ENCODE measurements at places on chromosomes 2 and 18. TPM values are rescaled to one million over a fixed set of nuclear protein-coding genes. Genes with fewer than 3 reads are reported as not detected.
A peak's percentile ranks its signal among the peaks of the same experiment; 100 is the strongest.

NPHP1 gene
- polyA plus RNA-seq: not detected

DQX1 gene
- polyA plus RNA-seq: not detected

TFCP2L1 gene
- 0.02 TPM for polyA plus RNA-seq

ANTXR1 gene
- polyA plus RNA-seq: not detected

KCNS3 gene
- not detected for polyA plus RNA-seq

SFTPB gene
- polyA plus RNA-seq: not detected

ARL6IP6 gene
- 23.5 TPM for polyA plus RNA-seq

GRCh38 chr2:237065071-237065377, 20.7 kb upstream of the COPS8 start:
- DNase-seq: no peak

DNA sequence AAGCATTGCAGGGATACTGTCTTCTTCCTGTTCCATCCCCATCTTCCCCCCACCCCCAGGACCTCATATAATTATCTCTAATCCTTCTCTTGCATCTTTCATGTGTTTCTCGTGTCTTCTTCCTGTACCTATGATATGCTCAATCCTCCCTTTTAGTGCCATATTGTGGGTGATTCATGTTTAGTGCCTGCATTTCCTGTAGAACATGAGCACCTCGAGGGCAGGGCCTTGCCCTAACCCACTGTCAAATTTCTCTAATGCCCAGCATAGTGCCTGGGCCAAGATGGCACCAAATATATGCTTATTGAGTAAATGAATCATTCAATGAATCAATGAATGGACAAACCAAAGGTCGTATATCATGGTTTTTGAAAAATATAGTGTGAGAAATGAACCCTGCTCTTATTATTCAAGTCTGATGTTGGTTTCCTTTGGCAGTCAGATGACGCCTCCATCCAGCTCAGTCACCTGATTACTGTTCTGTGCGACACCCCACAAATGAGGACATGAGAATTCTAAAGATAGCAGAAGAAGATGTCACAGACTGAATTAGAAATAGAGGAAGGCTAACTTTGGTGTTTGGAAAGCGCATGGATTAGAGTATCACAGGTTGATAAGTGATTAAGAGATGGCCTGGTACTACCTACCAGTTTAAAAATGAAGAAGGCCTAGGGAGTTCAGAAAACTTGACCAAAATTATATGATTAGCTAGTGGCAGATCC, 278.4 kb downstream of the PRKCE start:
- DNase-seq: no peak

- no peak for DNase-seq
These were observed 101.4 kb downstream of the NFATC1 start for GRCh38 chr18:79496978-79497637.

- DNase-seq: no peak
These were observed 21.7 kb upstream of the LCLAT1 start for GRCh38 chr2:30425326-30425725.

- peak; percentile 29 for DNase-seq
These were observed 19.5 kb downstream of the G6PC2 start for GRCh38 chr2:168920504-168921157.

- no peak for DNase-seq
These were observed 41.6 kb downstream of the ARHGEF4 start for GRCh38 chr2:130878316-130878715.

DNA sequence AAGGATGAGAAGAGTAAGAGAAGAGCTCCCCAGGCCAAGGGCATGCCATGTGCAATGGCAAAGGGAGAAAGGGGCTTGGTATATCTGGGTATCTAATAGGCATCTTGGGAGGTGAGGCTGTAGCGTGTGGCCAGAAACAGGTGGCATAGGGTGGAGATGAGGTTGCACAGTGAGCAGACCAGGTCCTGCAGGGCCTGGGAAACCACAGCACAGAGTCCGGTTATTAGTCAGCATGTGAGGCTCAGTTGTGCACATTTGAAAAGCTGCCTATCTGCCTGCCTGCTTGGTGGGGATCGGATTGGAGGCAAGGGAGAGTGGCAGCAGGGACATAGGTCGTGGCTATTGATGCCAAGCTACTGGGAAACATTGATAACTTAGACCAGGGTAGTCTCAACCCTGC, 190.6 kb downstream of the TPGS2 start:
- no peak for DNase-seq

- DNase-seq: no peak
These were observed 226.2 kb downstream of the TPGS2 start for GRCh38 chr18:36602620-36603019.

- DNase-seq: no peak
These were observed 29.4 kb downstream of the KIF1A start for GRCh38 chr2:240790370-240791220.

GRCh38 chr2:147759536-147759935, 85.3 kb upstream of the ACVR2A start:
- no peak for DNase-seq

DNA sequence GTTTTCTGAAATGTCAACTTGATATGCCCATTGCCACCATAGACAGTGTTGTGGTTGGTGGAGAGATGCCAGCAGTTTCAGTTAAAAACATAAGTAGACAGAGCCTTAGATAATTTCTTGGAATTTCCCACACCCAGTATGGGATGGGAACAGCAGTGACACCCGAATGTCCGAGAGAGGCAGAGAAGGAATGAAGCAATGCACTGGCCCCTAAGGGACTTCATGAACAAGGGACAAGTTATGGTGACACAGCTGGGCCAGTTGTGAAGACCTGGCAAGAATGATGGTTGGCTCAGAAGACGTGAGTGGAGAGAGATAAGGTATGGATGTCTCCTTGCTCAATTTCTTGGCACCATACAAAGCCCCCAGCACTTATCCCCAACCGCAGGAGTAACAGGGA, 165.2 kb upstream of the APCDD1 start:
- DNase-seq: no peak

GRCh38 chr2:174184504-174184903, 63.8 kb downstream of the OLA1 start:
- DNase-seq: no peak

GRCh38 chr2:226037526-226037925, 638.0 kb downstream of the NYAP2 start:
- DNase-seq: no peak

DNA sequence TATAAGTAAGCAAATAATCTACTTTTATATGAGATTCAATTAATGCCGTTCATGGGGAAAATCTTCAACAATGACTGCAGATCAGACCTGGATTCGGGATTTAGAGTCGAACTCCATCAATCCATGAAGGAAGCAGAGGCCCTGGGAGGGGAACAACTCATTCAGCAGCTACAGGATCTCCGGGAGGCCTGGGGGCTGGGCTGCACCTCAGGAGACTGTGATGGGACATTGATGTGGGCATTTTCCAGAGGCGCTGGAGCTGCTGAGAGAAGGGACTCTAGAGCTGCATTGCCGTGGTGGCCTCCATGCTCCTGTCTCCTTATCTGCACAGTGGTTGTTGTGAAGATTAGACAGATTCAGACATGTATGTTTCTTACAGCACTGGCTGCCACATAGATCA, 76.9 kb downstream of the MYT1L start:
- DNase-seq: no peak

DNA sequence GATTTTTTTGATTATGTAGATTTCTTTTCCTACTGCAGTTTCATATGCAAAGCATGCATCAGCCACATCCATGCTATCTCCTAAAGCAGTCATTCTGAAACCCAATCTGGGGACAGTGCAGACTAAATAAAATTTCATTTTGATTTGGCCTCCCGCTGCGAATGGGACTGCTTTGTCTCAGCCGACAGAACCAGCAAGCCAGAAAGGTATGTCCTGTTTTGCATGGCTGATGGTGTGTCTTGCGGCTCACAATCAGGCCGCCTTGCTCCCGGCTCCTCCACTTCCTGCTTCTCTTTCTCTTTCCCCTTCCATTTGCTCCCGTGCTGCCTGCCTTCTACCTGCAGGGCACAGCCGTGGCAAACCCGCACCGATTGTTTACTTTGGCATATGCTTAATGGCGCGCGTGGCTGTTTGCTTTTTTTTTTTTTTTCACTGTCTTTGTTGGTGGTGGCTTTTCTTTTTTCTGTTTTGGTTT, 419.6 kb upstream of the POU3F3 start:
- no peak for DNase-seq

GRCh38 chr2:123518367-123518766, 506.7 kb upstream of the CNTNAP5 start:
- DNase-seq: no peak

DNA sequence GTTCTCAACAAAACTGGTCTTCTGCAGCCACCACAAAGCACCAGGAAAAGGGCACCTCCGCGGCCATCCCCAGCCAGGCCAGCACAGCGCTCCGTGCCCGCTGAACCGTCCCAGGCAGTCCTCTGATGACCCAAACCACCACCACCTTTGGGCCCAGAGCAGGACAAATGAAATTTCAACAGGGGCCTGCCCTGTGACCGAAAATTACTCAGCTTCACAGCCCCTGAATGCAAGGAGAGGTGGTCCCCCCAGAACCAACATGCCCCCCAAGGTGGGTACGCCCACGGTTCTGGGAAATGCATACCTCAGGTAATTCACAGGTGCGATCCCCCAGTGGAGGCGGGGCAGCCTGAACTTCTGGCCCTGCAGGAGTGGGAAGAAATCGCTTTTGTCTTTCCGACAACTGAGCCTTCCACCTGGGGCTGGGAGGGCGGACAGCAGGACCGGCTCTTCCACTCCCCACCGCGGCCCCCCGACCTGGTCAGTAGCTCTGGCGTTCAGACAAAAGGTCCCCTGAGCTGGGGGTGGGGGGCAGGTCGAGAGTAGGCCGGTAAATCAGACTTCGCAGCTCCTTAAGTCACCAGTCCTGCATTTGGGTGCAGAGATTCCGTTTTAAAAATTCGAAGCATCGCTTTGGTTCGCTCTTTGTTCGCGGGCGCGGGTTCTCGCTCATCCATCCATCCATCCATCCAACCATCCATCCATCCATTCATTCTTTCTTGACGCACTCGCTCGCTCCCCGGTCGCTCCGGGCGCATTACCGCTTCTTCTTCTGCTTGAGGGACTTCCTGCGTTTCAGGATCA, 1.4 kb downstream of the ARL4C start:
- DNase-seq: peak; percentile 49

GRCh38 chr2:190896477-190896876, 15.9 kb downstream of the GLS start:
- no peak for DNase-seq

DNA sequence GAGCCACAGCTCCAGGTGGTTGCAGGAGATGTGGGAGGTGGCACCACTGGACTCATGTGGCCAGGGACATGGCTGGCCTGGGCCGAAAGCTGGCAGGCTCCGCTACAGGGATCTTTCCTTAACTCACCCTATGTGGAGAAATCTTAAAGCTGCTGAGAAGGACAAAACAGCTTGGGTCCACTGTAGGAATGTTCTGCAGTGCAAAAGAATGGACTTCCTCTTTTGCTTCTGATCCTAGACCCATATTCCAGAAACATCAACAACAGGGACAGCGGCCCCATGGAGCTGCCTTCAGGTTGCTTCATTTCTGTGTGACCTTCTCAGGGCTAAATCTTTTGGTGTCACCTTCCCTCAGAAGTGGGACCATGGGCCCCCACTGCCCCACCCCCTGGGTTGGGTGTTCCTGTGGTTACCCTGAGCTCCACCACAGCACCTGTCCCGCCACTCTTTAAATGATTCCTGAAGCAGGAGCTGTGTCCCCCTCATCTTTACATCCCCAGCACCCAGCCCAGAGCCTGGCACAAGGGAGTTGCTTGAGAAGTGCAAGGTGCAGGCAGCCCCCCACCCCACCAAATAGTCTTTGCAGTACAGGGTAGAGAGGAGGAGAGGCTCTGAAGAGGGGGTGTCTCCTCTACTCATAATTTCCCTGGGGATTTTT, 205.8 kb downstream of the ZBTB7C start:
- DNase-seq: no peak

DNA sequence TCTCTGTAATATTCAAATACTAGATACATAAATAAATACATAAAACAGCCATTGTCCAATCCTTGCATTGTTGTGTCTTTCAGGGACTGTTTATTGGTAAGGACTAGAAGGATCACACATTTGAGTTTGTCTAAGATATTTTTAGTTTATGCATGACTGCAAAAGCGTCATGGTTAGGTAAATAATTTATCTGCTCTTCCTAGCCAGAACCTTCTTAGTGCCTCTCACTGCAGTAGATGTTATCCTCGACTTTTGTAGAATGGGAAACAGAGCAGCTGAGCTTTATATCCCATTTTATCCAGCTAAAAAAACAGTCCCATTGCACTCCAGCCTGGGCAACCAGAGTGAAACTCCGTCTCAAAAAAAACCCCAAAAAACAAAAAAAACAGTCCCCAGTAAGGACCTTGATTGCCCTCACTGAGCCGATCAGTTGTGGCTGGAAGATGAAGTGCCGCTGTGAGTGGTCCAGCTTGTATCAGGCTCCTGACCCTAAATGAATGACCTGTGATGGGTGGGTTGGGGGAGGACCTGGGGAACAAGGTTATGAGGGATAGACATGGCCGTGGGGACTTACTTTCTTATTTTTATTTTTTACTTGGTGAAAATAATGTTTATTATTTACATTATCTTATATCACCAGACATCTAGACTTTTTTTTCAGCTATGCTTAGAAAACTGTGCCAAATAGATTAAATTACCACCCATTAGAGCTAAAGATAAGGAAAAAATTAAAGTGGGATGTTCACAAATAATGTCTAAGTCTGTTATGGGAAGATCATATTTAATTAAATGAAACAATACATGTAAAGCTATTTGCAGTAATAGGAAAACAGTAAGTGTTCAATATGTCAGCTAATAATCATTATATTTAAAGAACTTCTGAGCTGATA, 10.9 kb upstream of the ADAM23 start:
- no peak for DNase-seq

DNA sequence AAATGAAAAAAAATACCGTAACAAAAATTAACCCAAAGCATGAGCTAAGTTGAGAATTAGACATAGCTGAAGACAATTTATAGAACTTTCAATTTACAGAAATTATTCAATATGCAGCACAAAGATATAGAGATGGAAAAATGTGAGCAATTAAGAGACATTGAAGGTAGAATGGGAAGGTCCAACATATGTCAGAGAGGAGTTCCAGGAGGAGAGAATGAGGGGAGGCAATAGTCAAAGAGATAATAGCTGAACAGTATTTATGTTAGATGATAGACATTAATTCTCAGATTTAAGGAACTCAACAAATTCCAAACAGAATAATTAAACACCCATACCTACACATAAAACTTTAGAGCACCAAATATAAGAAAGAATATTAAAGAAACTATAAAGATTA, 103.0 kb upstream of the MSTN start:
- DNase-seq: no peak

GRCh38 chr2:27306573-27307286, 1.5 kb downstream of the UCN start:
- peak; percentile 22 for DNase-seq

DNA sequence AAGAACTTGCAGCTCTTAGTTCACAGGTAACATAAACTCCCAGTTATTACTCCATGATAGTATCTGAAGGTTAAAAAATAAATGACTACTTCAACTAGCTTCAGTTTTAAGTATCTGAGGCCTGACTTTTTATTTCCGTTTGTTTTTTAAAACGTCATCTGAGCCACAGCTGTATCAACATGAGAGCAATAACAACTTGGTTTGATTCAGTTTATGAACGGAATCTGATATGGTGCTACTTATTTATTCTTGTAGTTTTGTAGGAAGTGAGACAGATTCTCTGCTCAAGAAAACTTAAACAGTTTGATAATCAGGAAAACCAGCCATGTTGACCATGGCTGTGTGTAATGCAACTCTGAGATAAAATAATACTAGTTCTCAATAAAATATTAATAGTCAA, 34.9 kb downstream of the NAB1 start:
- no peak for DNase-seq

- DNase-seq: no peak
These were observed 63.3 kb downstream of the EDAR start for GRCh38 chr2:108925735-108926134.
